Activated T-cell treated with anti-CD3 and anti-CD28 coated beads, Interleukin-2, amount 50 U/mL, for 72 hours (primary cell): ENCODE measurements at places on chromosomes 3 and 15. TPM values are rescaled to one million over a fixed set of nuclear protein-coding genes. Genes with fewer than 3 reads are reported as not detected.

ITGA11 gene
- total RNA-seq: 1.6 TPM

GRCh38 chr15:89496155-89497098 lies at the start of gene RHCG:
Gene RHCG, minus strand, starts transcription at chr15:89496583. Its CDS starts 39 bp downstream, at chr15:89496544.
- DNase-seq: peak; percentile 19
- H3K27me3 ChIP-seq: peaks cover 49% of the 10 kb centered on the region
- H3K27ac ChIP-seq: no peak within 1 kb of the TSS
- H3K36me3 ChIP-seq: no peaks in the 10 kb centered on the region

TLE3 gene
- 84.6 TPM for total RNA-seq

DNA sequence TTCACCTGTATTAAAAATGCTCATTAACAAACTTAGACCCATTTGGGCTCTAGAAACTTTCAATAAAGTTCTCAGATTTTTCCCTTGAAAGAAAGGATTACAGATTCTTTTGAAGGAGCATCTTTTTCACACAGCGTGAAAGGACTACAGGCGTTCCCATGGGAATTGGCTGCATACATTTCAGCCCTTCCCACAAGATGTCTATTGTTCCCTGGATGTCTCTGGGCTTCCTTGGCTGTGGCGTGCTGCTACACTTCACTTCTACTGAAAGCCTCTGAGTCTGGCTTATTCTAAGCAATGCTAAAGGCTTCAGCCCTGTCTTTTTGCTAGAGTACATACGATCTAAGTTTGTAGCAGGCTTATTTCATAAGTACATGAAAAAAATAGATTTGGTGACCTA lies 1.4 kb downstream of the VEPH1 start:
- no peaks in the 10 kb centered on the region for H3K36me3 ChIP-seq
- no peak for DNase-seq
- H3K4me1 ChIP-seq: peaks cover 8% of the 10 kb centered on the region
- no peak overlapping the region for H3K4me3 ChIP-seq

DNA sequence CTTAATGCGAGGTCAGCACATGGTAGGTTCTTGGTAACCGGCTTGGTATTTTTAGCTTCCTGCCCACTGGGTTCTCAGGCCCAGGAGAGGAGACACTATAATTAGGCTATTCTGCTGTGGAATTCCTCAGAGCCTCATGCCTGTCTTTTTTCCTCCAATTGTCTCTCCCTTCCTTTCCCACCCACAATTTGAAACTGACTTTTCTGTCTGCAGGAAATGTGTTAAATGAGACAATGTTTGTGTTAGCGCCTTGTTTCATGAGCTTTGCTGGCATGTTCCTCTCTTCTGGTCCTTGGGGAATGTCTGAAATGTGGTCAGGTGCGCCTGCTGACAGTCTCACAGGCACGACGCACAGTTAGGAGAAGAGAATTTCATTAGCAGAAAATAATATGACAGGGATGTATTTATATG lies 223.6 kb upstream of the CTNNB1 start:
- no peak overlapping the region for H3K27ac ChIP-seq
- H3K4me3 ChIP-seq: no peak overlapping the region
- H3K36me3 ChIP-seq: no peaks in the 10 kb centered on the region
- DNase-seq: no peak
- H3K4me1 ChIP-seq: peaks cover 32% of the 10 kb centered on the region

DNA sequence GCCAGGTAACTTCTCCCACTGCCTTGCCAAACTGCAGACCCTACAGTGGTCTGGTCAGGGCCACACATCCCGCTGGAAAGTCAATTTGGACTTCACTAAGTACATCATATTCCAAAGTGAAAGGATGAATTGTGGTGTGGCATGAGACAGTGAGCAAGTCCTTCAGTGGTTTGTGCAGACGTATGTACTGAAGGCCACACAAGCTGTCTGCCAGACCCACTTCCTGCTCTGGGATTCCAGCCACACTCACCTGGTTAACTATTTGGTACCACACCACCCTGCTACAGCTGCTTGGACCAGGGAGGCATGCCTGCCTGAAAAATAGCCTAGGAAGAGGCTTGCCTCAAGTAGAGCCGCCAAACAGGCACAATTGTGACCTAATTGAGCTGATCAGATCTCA lies 94.1 kb upstream of the STRIT1 start:
- H3K4me1 ChIP-seq: no peaks in the 10 kb centered on the region
- no peaks in the 10 kb centered on the region for H3K27me3 ChIP-seq
- H3K36me3 ChIP-seq: no peaks in the 10 kb centered on the region
- DNase-seq: no peak
